ENCODE measurements at places on chromosomes 3 and 15. TPM values are rescaled to one million over a fixed set of nuclear protein-coding genes. Genes with fewer than 3 reads are reported as not detected.

- no peak for DNase-seq
- H3K36me3 ChIP-seq, result no peaks in the 10 kb centered on the region
- peak overlapping the region; percentile 78 for H3K27ac ChIP-seq
These were observed 33.0 kb upstream of the LACTB start for GRCh38 chr15:63088533-63089245.

GRCh38 chr3:126284258-126284904, 72.8 kb downstream of the KLF15 start:
- H3K4me3 ChIP-seq, result no peak overlapping the region
- no peak for DNase-seq
- no peaks in the 10 kb centered on the region for H3K27me3 ChIP-seq
- no peaks in the 10 kb centered on the region for H3K36me3 ChIP-seq

Gene CFAP161
- total RNA-seq, result 3.3 TPM

Gene GOLGA8J
- not detected for total RNA-seq

Gene GXYLT2
- total RNA-seq, result 16.8 TPM

DNA sequence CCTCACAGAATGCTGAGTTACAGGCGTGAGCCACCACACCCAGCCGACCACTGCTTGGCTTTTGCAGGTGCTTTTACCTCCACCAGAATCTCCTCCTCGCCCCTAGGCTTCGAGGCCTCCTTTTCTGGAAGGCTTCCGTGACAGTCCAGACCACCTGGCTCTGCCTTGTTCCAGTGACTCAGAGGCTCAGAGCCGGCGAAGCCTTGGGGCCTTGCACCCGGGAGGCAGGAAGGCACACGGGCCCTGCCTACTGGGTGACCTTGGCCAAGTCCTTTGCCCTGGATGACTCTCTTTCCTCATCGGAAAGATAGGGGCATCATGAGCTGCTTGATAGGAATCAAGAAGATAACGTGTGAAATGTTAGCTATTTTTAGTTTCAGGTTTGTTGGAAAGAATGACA, 31.3 kb upstream of the FURIN start:
- H3K27ac ChIP-seq, result no peak overlapping the region
- H3K4me3 ChIP-seq, result no peak overlapping the region
- H3K36me3 ChIP-seq, result no peaks in the 10 kb centered on the region
- no peak for DNase-seq
- H3K4me1 ChIP-seq, result no peaks in the 10 kb centered on the region

GRCh38 chr15:78712797-78713515, 71.9 kb upstream of the CHRNB4 start:
- H3K27me3 ChIP-seq, result no peaks in the 10 kb centered on the region
- H3K4me1 ChIP-seq, result no peaks in the 10 kb centered on the region
- no peak overlapping the region for H3K27ac ChIP-seq
- H3K4me3 ChIP-seq, result no peak overlapping the region

DNA sequence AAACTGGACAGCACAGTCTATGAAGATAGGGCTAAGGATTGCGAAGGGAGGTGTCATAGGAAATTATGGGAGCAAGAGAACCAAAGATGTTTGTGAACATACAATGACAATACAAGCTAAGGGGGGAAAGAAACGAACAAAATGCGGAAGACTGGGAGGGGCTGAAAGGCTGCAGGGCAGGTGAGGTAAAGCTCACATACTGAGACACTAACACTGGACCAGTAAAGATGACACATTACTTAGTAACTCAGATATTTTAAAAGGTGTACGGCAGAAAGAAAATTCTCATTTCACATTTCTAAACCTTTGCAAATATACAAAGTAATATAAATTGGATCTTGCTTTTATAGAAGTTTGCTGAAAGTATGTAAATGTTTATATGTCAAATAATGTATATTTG, 10.1 kb downstream of the CLDND1 start:
- no peaks in the 10 kb centered on the region for H3K36me3 ChIP-seq
- DNase-seq, result no peak
- no peak overlapping the region for H3K4me3 ChIP-seq
- no peaks in the 10 kb centered on the region for H3K4me1 ChIP-seq
- no peak overlapping the region for H3K27ac ChIP-seq
- no peaks in the 10 kb centered on the region for H3K27me3 ChIP-seq

- no peaks in the 10 kb centered on the region for H3K27me3 ChIP-seq
- H3K36me3 ChIP-seq, result no peaks in the 10 kb centered on the region
- no peaks in the 10 kb centered on the region for H3K4me1 ChIP-seq
- no peak overlapping the region for H3K27ac ChIP-seq
- DNase-seq, result no peak
These were observed 129.3 kb downstream of the SMAD6 start for GRCh38 chr15:66831289-66831688.

Gene TRPM1
- total RNA-seq, result not detected

Gene TMEM108
- total RNA-seq, result 1.1 TPM

Gene KLF15
- 1.9 TPM for total RNA-seq

Gene SPESP1
- total RNA-seq, result 2.8 TPM

GRCh38 chr3:98906230-98906629, 4.7 kb upstream of the DCBLD2 start:
- no peak for DNase-seq
- no peaks in the 10 kb centered on the region for H3K4me1 ChIP-seq
- no peaks in the 10 kb centered on the region for H3K27me3 ChIP-seq
- H3K27ac ChIP-seq, result no peak overlapping the region

Gene PLSCR2
- total RNA-seq, result not detected

DNA sequence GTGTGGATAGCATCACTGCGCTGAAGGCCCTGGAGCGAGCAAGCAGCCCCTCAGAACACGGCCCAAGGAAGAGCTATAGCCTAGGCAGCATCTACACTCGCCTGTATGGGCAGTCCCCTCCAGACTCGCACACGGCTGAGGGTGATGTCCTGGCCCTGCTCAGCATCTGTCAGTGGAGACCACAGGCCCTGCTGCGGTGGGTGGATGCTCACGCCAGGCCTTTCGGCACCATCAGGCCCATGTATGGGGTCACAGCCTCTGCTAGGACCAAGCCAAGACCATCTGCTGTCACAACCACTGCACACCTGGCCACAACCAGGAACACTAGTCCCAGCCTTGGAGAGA, 20.5 kb downstream of the ATRIP start:
- no peaks in the 10 kb centered on the region for H3K36me3 ChIP-seq
- H3K27ac ChIP-seq, result peak overlapping the region; percentile 99
- H3K27me3 ChIP-seq, result no peaks in the 10 kb centered on the region
- H3K4me3 ChIP-seq, result no peak overlapping the region
- peaks cover 10% of the 10 kb centered on the region for H3K4me1 ChIP-seq
- DNase-seq, result no peak

Measured in uterus (tissue), 4 donors.